ENCODE measurements at places on chromosomes 13 and 19.
A peak's percentile ranks its signal among the peaks of the same experiment; 100 is the strongest.

GRCh38 chr19:16554776-16555175, 12.5 kb upstream of the CHERP start:
- no peak for DNase-seq

DNA sequence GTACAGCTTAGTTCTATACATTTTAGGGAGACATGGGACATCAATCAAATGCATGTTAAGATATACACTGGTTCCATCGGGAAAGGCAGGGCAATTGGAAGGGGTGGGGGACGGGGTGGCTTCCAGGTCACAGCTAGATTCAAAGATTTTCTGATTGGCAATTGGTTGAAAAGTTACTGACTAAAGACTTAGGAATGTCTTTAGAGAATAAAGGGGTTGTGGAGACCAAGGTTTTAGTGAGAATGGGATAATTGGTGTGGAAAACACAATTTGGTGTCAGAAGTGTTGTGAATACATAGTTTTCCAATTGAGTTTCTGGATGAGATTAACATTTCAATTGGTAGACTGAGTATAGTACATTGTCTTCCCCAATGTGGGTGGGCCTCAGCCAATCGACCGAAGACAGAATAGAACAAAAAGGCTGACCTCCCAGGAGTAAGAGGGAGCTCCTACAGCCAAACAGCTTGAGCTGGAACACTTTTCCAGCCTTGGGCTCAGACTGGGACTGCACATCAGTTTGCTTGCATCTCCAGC, 988 bp upstream of the CCDC169 start:
- DNase-seq: no peak

GRCh38 chr13:43107780-43108179, 84.4 kb downstream of the DNAJC15 start:
- peak; percentile 87 for DNase-seq

DNA sequence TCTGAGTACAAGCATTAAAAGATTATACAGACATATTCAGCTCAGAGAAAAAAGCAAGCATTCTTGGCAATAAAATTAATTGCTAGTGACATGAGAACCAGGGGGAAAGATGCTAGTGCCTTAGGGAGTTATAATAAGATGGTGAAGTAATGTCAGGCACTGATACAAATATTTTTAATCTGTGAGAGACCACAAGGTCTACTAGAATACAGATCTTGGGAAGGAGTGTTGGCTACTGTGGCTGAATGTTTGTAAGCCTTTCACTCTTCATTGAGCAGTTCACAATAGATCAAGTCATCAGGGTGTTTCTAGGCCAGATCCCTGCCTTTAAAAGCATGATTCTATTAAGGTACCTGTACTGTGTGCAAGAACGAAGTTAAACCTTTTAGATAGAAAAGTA, 16.4 kb downstream of the FREM2 start:
- no peak for DNase-seq

GRCh38 chr13:65763811-65764210, 1466.3 kb downstream of the PCDH9 start:
- no peak for DNase-seq

- no peak for DNase-seq
Measured at GRCh38 chr13:20331949-20332348, 99.8 kb upstream of the GJB6 start.

GRCh38 chr13:65881561-65882155, 1348.5 kb downstream of the PCDH9 start:
- no peak for DNase-seq

DNA sequence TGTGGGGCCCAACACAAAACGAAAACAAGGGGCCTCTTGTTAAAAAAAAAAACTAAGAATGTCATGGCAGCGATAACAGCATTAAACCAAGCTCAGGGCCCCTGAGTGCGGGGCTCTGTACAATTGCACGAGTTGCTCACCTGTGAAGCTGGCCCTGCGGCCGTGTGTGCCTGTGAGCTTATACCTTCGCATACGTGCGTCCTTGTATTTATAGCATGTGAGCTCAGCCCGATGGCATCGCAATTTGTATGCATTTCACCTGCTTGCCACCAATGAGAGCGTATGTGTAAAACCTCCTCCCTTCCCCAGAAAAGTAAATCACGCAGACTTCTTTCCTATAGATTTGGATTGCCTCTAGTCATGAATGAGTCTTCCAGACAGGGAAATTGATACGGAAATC, 17.1 kb downstream of the HNRNPM start:
- DNase-seq: no peak

- DNase-seq: peak; percentile 65
Measured at GRCh38 chr19:35755550-35756376, 1.1 kb downstream of the HSPB6 start.

- DNase-seq: no peak
Measured at GRCh38 chr13:23985060-23985459, 87.8 kb upstream of the C1QTNF9B start.

GRCh38 chr19:35122687-35123551, 7.3 kb downstream of the FXYD3 start:
- DNase-seq: no peak

DNA sequence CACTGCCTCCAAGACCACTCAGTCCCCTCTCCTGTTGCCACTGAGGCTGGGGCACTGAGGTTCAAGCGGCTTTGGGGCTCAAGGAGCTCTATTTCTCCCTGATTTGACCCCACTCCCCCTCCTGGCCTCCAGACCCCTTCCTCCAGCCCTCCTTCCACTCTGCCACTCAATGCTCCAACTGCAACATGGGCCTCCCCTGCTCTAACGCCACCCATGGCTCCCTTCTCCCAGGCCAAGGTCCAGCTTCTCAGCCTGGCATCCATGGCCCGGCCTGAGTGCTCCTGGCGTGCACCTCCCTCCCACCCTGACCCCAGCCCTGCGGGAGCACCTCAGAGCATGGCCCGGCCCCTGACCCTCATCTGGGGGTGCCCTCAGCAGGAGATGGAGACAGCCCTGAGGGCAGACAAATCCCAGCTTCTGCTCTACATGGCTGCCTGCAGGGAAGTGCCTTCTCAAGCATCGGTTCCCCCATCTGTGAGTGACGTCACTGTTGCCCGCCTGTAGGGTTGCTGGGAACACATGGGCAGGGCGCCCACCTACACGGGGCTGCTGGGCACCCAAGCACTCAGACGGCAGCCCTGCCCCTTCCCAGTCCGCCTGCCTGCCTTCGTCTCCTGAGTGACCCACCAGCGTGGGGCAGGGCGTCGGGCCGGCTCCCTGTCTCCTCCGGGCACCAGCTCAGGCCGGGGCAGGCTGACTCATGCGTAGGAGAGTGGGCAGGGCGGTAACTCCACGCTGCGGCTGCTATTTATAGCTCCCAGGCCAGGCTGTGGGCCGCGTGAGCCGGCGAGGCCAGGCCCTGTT, 1.6 kb upstream of the DIRAS1 start:
- peak; percentile 9 for DNase-seq

GRCh38 chr13:43316946-43317353, 293.6 kb downstream of the DNAJC15 start:
- DNase-seq: peak; percentile 78

DNA sequence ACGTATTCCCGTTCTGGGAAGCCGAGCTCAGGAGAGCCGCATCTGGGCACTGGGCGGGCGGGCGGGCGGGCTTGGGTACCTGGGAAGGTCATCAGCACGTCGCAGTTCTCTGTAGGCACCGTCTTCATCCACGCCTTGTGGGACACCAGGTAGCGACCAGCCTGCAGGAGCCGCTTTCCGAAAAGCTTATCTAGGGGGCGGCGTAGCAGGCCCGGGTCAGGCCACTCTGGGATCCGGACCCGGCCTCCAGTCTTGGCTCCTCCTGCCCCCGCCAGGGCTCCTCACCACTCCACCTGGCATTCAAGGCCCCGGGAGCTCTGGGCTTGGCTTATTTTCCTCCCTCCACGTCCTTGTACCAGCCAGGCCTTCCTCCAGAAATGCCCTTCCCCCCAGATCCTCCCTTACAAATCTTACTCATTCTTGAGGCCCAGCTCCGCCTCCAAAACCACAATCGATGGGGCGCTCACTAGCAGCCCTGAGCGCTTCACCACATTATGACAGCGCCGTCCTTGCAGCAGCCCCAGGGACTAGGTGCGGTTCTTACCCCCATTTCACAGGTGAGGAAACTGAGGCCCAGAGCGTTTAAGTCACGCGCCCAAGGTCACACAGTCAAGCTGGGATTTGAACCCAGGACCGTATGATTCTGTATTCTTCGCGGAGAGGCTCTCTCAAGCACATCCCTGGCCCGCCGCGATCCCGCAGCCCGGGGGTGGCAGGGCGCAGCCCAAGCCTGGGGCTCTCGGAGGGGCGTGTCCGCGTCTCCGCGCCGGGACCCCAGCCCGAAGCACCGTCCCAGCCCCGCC, 843 bp downstream of the ANO8 start:
- peak; percentile 85 for DNase-seq

GRCh38 chr19:39152066-39152465, 26.5 kb downstream of the PAK4 start:
- no peak for DNase-seq

GRCh38 chr13:108402850-108403249, 133.3 kb downstream of the TNFSF13B start:
- DNase-seq: no peak

GRCh38 chr19:55546822-55547614, 1.7 kb upstream of the SBK3 start:
- peak; percentile 50 for DNase-seq

- peak; percentile 26 for DNase-seq
Measured at GRCh38 chr13:49046519-49046918, 70.8 kb downstream of the FNDC3A start.

DNA sequence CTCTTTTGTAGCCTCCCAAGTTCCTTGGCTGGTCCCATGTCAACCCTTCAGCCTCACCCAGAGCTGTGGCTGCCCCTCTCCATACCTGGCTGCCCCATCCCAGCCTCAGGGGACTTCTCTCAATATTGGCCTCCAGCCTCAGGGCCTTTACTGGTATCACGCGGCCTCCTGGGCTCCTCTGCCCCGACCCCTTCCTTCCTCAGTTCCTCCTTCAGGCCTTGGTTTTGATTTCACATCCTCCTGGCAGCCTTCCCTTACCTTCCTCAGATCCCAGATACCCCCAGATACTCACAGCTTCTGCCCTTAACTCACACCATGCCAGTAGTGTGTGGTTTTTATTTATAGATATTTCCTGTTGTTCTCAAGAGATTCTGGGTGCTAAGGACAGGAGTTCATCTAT, 12.8 kb upstream of the SCN1B start:
- no peak for DNase-seq

DNA sequence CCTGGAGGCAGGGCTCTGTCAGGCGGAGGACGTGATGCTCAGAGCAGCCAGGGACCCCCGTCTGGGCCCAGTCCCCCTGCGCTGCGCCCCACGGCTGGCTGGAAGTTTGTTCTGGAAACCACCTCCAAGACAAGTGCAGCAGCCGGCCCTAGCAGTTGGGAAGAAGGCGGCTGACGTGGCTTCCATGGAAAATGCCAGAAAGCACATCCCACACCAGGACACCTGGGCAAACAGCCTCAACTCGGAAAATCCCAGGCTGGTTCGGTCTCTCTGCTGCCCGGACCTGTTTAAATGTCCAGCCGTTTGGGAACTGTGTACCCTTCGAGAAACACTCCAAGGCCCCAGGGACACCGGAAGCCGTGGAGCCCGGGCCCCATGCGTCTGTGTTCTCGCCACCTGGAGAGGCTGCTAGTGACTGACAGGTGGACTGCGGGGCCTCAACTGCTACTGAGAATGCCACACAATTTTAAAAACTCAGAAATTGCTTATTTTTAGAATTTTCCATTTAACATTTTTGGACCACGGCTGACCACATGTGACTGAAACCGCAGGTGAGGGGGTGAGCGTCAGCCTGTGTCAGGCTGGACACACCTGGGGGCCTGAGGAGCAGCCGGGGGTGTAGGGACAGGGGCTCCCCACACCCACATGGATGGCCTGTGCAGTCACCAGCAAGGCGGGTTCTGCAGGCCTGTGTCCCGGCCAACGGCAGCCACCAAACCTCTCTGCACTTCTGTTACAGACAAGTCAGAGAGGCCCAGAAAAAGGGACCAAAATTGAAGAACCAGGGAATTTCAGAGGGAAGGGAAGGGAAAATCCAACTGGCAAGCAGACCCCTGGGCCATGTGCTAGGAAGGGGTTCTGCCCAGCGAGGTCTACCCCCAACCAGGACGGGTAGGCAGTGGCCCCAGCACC, 31.7 kb downstream of the RASA3 start:
- no peak for DNase-seq

GRCh38 chr19:6150289-6150688, 14.8 kb downstream of the ACSBG2 start:
- no peak for DNase-seq

DNA sequence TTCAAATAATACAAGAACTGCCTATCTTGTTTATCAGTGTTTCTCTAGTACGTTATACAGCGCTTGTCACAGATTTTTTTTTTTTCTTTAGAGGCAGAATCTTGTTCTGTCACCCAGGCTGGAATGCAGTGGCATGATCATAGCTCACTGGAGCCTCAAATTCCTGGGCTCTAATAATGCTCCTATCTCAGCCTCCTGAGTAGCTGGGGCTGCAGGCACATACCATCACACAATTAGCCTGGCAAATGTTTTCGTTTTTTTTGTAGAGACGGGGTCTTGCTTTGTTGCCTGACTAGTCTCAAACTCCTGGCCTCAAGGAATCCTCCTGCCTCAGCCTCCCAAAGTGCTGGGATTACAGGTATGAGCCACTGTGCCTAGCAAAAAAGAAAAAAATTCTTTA, 66.0 kb upstream of the FREM2 start:
- DNase-seq: no peak

DNA sequence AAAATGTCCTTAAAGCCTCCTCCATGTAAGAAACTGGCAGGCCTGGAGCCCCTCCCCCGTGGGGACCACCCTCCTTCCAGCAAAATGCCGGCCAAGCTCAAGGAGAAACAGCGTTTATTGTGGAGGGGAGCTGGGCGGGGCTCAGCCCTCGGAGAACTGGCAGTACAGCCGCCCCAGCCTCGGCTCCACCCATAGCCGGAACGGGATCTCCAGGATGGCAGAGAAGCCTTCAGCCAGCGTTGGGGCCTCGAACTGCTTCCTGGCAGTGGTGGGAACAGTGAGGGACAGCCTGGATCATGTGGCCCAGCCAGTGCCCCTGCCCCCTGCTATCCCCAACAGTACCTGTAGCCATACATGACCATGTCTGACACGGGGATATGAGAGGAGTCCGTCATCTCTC, 6.3 kb downstream of the PNKP start:
- no peak for DNase-seq

- DNase-seq: no peak
Measured at GRCh38 chr19:40312533-40312932, 27.4 kb upstream of the AKT2 start.

- DNase-seq: no peak
Measured at GRCh38 chr19:3361384-3362216, 4.8 kb upstream of the NFIC start.

GRCh38 chr13:103006641-103007426, 59.4 kb downstream of the SLC10A2 start:
- peak; percentile 40 for DNase-seq

DNA sequence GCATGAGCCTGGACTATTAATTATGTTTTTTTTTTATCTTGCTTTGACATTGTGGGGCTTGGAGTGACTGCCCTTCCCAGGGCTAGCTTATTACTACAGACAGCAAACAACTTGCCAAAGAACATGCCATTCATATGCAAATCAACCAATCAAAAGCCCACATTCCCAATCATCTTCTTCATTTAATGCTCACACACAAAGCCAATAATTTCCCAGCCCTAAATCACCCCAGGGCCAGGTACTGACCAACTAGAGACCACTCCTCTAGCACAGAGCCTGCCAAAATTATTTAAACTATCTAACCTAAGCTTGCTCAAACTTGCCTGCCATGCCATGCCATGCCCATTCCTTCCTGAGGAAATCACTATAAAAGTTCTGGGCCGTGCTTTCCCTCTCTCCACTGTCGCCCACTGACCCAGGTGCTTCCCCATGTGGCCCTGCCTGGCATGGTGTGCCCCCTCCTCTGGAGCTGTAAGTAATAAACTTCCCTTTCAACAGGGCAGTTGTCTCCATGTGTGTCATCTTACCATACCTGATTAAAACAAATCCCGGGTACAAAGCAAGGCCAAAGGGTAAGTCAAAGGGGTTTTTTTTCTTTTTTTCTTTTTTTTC, 15.7 kb downstream of the PBX4 start:
- no peak for DNase-seq
